Activated CD8-positive, alpha-beta memory T cell treated with anti-CD3 and anti-CD28 coated beads for 1 hour (primary cell): ENCODE measurements at places on chromosomes 7 and 10.

DNA sequence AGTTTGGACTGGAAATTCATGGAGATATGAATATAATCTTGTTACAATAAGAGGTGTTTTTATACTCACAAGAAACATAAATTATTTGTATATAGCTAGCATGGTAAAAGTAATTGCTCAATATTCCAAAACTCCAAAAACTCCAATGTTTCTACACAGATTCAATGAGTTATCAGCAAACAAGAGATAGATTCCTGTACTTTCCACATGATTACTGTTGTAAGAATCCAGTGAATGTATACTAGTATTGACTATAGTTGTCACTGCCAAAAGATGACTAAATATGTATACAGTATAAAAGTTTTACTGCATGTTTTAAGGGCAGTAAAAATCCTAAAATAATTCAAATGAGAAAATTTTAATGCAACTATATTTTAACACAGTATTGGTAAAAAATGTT lies 10.7 kb downstream of the ATOH7 start:
- DNase-seq, result no peak

DNA sequence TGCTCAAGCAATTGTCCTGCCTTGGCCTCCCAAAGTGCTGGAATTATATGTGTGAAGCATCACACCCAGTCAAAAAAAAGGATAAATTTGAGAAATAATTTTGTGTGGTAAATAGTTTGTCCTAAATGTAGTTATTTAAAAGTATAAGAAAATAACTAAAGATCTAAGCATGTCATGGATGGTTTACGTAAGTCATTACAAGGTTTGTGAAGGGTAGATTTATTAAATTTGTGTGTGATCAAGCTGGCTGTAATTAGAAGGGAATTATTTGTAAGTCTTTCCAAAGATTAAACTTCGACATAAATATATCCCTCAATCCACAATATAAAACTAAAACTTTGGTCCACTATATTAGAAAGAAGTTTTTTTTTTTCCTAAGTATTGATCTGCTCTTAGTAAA lies 28.6 kb downstream of the ORC5 start:
- DNase-seq, result no peak

DNA sequence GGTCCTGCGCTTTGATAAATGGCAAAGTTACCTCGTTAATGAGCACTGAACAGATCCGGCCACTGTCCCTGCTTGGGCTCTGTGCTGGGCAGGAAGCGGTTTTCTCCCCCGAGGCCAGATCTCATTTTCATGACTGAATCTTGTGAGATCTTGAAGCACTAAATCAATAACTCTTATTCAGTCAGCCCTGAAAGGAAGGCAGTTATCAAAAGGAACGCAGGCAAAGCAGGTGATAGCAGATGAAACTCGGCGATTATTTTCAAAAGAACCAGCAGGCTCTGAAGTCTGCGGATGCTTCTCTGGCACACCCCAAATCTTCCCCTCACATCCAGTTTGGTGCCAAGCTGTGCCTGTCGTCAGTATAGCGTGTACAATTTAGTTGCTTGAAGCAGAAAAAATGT lies 228.7 kb downstream of the BAMBI start:
- no peak for DNase-seq

DNA sequence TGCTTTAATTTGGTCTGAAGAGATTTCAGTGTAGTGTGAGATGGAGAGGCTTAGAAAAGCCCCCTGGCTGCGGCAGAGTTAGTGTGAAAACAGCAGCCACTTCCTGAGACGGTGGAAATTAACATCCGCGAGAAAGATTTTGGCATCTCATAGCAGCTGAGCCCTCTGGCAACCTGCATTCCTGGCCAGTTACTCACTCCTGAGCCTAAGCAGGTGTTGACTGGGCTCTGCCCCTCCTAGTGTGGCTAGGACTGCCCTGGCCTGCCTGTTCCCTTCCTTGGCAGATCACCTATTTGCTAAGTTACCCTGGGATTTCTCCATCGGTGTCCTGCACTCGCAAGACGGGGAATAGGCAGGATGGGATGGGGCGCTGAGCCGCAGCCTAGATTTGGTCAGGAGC lies 57.6 kb upstream of the LMTK2 start:
- no peak for DNase-seq

DNA sequence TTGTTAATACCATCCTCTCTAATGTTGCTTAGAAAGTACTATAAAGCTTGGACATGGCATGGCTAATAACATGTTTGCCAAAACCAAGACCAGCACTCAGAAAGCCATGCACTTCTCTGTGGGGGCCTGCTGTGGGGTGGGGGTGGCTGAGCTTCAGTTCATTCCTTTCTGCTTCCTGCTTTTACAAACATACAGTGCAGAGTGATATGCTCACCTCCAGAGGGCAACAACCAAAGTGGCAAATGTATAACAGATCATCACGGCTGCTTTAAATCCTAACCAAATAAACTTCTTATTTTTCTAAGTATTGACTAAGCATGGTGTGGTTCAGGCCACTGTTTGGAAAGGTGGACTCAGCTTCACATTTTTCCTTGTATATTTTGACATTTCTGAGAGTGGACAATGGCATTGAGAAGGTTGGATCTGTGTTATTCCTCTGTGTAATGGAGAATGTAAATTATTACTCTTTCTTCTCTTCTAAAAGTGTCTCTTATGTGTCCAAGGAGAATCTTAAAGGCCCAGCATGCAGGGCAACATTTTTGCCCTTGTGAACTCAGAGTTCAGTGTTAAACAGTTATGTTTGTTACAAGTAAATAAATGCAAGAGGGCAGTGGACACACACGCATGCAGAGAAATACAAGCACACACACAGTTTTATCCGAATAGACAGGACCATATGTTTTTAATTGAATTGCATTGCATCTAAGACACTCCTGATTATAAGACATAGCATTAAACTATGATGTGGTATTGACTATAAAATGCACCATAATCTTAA lies 186.1 kb downstream of the HERPUD2 start:
- no peak for DNase-seq

- no peak for DNase-seq
These were observed 3.8 kb upstream of the CRCP start for GRCh38 chr7:66110856-66111255.
